ENCODE measurements at places on chromosomes 16 and 17. TPM values are rescaled to one million over a fixed set of nuclear protein-coding genes. Genes with fewer than 3 reads are reported as not detected.

GRCh38 chr17:29210879-29211278 lies 30.7 kb upstream of the MYO18A start:
- no peak overlapping the region for H3K27ac ChIP-seq
- H3K4me3 ChIP-seq = no peak overlapping the region
- no peak for DNase-seq

GRCh38 chr17:27871407-27871806 lies 21.8 kb downstream of the LYRM9 start:
- DNase-seq = no peak
- H3K4me3 ChIP-seq = no peak overlapping the region
- no peaks in the 10 kb centered on the region for H3K27me3 ChIP-seq
- H3K27ac ChIP-seq = no peak overlapping the region

The UBALD2 gene
- total RNA-seq = 11.1 TPM

GRCh38 chr17:4940555-4941318 lies 669 bp downstream of the RNF167 start:
- H3K36me3 ChIP-seq = no peaks in the 10 kb centered on the region
- peak; percentile 93 for DNase-seq
- H3K27ac ChIP-seq = peak overlapping the region; percentile 90
- H3K27me3 ChIP-seq = no peaks in the 10 kb centered on the region
- H3K4me3 ChIP-seq = peak overlapping the region; percentile 50

- H3K36me3 ChIP-seq = no peaks in the 10 kb centered on the region
- no peak overlapping the region for H3K4me3 ChIP-seq
- DNase-seq = no peak
- H3K27me3 ChIP-seq = no peaks in the 10 kb centered on the region
- no peak overlapping the region for H3K27ac ChIP-seq
These were observed 29.5 kb downstream of the SMURF2 start for GRCh38 chr17:64632606-64633005.

The CNTNAP1 gene
- 1.9 TPM for total RNA-seq

The B4GALNT2 gene
- total RNA-seq = 0.21 TPM

GRCh38 chr17:37828651-37829124 lies 83.8 kb upstream of the HNF1B start:
- no peaks in the 10 kb centered on the region for H3K27me3 ChIP-seq
- H3K36me3 ChIP-seq = no peaks in the 10 kb centered on the region
- H3K27ac ChIP-seq = no peak overlapping the region
- H3K4me3 ChIP-seq = no peak overlapping the region

GRCh38 chr17:13508896-13509295 lies 92.8 kb downstream of the HS3ST3A1 start:
- H3K4me3 ChIP-seq = no peak overlapping the region
- H3K36me3 ChIP-seq = no peaks in the 10 kb centered on the region
- no peaks in the 10 kb centered on the region for H3K27me3 ChIP-seq
- peak; percentile 11 for DNase-seq

- H3K4me3 ChIP-seq = no peak overlapping the region
- no peaks in the 10 kb centered on the region for H3K4me1 ChIP-seq
- no peak overlapping the region for H3K27ac ChIP-seq
These were observed 32.9 kb upstream of the SRSF1 start for GRCh38 chr17:58039975-58040374.

DNA sequence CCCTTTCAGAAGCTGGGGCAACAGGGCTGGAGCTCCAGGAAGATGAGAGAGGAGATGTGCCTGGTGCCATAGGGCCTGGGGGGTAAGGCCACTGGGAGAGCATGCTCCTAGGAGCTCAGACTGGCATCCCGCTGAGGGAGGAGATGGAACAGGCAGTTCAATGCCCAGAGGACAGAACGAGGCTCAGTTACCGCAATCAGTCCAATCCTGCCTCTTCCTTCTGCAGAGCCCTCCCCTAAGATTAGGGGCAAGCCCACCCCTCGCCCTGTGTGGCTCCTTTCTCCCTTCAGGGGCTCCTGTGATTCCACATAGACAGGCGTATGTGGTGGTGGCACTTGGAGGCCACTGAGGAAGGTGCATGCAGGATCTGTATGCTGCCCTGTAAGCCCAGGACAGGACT lies 2.4 kb downstream of the CCDC42 start:
- DNase-seq = no peak
- H3K4me3 ChIP-seq = no peak overlapping the region
- H3K27ac ChIP-seq = no peak overlapping the region
- H3K27me3 ChIP-seq = no peaks in the 10 kb centered on the region
- no peaks in the 10 kb centered on the region for H3K36me3 ChIP-seq

The SKAP1 gene
- total RNA-seq = 4.5 TPM

All from adrenal gland (tissue), 19 donors.